ENCODE measurements at places on chromosomes 16 and 17.

DNA sequence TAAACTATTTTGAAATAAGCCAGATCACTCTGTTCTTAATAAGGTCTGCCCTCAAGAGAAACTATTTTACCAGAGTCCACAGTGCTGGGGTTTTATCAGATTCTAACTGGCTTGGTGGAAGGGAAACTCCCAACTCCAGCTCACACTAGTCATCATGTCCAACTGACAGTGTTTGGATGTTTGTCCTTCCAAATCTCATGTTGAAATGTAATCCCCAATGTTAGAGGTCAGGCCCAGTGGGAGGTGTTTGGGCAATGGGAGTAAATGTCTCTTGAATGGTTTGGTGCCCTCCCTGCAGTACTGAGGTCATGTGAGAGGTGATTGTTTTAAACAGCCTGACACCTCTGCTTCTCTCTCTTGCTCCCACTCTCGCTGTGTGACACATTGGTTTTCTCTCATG lies 1301.0 kb upstream of the CDH8 start:
- no peak for DNase-seq

GRCh38 chr17:76304226-76305134 lies 3.6 kb downstream of the QRICH2 start:
- no peak for DNase-seq

- DNase-seq: no peak
Observed at GRCh38 chr17:7922269-7922844, 6.3 kb upstream of the RNF227 start.

GRCh38 chr16:30769379-30770089 lies 7.4 kb downstream of the RNF40 start:
- no peak for DNase-seq

GRCh38 chr17:50598487-50598886 lies 36.2 kb upstream of the ABCC3 start:
- no peak for DNase-seq

DNA sequence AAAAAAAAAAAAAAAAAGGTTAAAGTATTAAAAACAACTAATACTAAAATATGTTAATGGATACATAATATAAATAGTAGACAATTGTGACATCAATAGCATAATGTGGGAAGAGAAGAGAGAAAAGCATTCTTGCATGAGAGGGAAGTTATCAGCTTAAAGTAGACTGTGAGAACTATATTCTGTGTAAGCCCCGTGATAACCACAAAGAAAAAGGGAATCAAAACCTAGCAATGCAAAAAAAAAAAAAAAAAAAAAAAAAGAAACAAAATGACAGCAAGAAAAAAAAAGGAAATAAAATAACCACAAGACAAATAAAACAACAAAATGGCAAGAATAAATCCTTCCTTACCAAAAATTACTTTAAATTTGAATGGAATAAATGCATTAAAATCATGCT lies 39.8 kb upstream of the MYLK3 start:
- no peak for DNase-seq

DNA sequence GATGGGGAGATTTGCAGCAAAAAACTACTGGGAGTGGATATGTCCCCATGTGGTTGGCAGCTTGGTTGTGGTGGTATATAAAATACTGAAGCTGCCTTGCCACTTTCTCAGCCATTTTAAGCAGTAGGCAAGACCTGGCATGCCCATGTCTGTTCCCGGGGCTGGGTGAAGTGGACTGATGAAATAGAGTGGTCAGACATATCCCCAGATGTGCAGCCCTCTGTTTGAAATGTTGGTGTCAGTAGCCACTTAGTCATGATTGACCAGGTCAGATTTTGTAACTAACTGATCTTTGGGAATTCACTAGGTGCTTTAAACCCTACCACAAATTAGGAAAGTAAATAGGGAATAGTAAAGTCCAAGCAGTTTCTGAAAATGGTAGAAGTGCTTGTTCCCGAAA lies 151.6 kb downstream of the PHKB start:
- DNase-seq: no peak

DNA sequence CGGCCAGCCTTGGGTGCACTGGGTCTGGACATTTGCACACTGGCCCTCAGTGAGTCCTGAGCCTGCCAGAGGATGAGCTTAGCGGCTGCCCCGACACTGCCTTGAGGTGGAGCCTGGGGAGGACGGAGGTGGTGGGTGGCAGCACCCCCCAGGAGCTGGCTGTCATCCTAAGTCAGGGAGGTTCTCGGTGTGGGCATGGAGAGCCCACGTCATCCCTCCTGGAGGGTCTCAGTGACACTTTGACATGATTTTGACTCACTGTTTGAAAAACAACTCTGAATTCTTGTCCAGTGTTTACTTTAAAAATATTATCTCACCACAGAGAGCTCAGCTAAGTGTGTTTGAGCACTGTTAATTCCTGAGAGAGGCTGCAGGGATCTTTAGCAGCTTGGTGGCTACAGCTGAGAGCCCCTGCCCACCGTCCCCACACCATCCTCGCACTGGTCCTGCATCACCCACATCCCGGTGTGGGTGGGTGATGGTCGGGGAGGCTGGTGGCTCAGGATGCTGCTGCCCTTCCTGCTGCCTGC lies 63.1 kb downstream of the BANP start:
- no peak for DNase-seq

GRCh38 chr16:57430955-57431354 lies 16.2 kb downstream of the CIAPIN1 start:
- DNase-seq: no peak

DNA sequence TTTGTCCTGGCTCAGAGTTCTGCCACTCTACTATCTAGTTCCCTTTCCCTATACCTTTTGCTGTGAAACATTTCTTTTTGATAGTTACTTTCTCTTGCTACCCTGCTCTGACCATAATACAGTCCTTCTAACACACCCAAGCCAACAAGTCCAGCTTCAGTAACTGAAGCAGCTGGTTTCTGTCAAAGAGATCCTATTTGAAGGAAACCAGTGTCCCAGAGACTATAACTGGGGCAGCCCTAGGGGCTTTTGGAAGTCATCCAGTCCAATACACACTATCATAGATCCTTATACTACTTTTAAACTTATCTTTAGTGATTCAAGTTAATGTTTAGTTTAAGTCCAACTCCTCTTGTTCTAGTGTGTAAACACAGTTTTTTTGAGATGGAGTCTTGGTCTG lies 17.3 kb upstream of the DHRS13 start:
- no peak for DNase-seq

- no peak for DNase-seq
Observed at GRCh38 chr17:386141-386876, 33.7 kb upstream of the RPH3AL start.

GRCh38 chr16:2470603-2471015 lies 488 bp upstream of the NTN3 start:
- no peak for DNase-seq

- no peak for DNase-seq
Observed at GRCh38 chr17:40672654-40673053, 7.7 kb upstream of the KRT222 start.

DNA sequence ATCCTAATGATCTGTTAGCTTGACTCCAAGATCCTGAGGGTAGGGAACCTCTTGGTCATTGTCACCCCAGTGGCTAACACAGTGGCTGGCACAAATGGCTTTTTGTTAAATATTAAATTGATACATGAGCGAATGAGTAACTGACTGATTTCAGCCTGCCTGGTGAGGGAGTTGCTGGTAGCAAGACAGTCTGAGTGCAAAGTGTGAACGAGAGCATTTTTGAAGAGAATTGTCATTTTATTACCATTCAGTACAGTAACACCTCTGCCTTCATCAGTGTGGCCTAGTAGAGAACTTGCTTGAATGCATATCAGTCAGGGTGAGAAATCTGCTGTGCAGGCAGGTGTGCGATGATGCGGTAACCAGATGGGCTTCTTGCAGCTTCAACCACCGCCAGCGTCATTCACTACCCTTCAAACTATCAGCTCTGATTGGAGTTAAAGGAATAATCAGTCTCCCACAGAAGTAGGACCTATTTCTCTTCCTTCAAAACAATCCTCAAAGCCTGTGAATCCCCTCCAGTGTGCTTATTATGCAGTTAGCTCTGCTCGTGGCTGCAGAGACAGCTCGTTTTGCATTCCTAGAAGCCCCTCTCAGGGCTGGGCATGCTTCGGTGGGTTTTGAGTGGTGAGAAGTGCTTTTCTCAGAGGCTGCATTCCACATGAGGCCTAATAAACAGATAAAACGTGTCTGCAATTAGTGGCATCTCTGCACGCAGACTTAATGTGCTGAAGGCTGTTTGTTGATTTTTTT lies 29.0 kb downstream of the HEXIM2 start:
- no peak for DNase-seq

- DNase-seq: no peak
Observed at GRCh38 chr17:57536789-57537523, 208.1 kb downstream of the CCDC182 start.

- DNase-seq: no peak
Observed at GRCh38 chr17:41844971-41845370, 7.3 kb downstream of the KLHL10 start.

GRCh38 chr16:50878966-50879615 lies 137.2 kb downstream of the CYLD start:
- no peak for DNase-seq

- no peak for DNase-seq
Observed at GRCh38 chr17:12395733-12396354, 269.8 kb upstream of the MYOCD start.

GRCh38 chr17:60327134-60327900 lies 64.6 kb downstream of the USP32 start:
- no peak for DNase-seq

DNA sequence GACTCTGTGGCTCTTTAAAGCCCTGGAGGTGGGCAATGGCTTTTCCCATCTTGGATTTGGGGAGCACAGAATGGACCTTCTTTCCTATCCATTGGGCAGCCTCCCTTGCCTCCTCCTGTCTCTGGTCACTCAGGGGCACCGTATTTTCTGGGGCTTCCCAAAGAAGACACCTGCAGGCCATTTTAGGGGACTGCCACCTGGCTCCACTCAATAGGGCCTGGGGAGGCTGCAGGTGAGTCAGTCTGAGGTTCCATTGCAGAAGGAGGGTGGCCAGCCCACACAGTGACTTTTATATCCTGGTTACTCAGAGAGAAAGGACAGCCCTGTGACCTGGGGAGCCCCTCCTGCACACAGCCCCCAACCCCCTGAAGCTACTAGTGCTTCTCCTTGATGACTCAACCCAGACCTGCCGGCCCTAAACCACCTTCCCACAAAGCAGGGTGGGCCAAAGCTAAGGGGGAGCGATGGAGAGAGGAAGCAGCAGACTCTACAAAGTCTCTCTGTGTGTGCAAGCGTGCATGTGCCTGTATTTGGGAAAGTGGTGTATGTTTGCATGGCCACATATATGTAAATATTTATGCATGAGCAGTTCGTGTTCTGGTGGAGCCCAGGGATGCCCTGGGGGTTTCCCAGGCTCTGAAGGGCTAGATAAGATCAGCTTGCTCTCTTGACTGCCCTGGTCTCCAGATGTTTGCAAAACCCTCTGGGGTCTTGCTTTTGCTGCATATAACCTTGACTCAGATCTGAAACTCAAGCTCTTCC lies 5.0 kb downstream of the CX3CL1 start:
- DNase-seq: no peak

DNA sequence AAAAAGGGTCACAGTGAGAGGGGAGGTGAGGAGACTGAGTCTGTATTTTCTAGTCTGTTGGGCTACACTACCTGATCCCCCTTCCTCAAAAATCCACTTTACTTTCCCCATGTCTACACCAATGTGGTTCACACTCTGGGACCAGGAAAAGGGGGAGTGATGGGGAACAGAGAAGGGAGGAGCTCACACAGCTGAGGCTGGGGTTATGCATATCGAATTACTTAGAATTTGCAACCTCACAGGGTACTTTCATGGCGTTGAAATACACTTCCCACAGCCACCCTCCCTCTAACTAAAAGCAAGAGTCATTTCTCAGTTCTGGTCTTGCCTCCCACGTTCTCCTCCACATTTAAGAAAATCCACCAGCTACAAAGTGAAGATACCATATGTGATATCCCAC lies 14.1 kb downstream of the MAPT start:
- DNase-seq: no peak

- DNase-seq: no peak
Observed at GRCh38 chr16:21584817-21585216, 14.6 kb upstream of the METTL9 start.

GRCh38 chr16:35744726-35745125 lies 2285.3 kb downstream of the TP53TG3F start:
- DNase-seq: no peak

DNA sequence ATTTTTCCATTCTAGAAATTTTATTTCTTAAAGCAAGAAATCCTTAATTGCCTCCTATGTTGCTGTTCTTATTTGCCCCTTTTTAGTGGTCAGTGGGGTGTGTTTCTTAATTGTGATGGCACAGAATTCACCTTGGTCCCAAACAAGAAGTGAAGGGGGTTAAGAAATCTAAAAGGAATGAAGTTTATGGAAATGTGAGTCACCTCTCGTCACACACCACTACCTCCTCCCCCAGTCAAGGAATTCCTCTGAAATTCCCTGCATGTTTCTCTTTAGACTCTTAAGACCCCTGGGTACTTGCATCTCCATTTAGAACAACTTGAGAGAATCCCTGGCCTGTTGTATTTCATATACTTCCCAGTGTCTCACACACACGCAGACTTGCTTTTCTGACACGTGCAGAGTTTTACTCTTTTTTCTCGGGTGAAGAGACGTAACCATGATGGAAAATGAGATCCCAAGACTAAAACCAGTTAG lies 247.4 kb downstream of the PRKCA start:
- DNase-seq: no peak

DNA sequence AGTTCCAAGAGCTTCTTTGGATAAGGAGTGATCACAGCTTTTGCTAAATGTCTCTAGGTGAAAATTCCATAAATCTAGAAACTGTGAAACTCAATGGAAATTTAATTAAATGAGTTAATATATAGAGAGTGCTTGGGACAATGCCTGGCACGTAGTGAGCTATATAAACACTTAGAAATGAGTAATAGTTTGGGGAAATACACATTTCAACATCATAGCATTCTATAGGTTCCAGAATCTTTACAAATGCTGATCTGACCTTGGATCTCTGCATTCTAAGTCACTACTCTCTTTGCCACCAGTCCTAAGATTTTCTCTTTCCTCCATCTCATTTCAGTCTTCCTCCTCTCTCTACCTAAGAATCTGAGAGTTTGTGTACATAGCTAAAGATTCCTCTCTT lies 175.6 kb downstream of the SOX9 start:
- DNase-seq: no peak

DNA sequence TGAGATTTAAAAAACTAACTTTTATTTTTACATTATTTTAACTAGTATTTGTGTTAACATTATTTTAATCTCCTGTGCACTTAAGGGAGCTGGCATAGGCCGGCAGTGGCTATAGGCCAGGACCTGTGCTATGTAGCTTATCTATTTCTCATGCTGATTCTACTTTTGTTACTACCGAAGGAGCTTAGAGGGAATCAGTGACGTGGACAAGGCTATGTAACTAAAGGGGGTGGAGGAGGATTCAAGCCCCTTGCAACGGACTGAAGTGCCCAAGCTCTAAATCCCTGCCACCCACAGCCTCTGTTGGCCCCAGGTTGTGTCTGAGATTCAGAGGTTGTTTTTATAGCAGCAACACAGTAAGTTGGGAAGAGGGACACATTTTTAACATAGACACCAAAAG lies 356.4 kb downstream of the WWOX start:
- DNase-seq: no peak

GRCh38 chr17:78610951-78611511 lies 33.8 kb upstream of the DNAH17 start:
- no peak for DNase-seq

- DNase-seq: no peak
Observed at GRCh38 chr17:81456798-81457197, 55.8 kb downstream of the ACTG1 start.

All from urinary bladder (tissue), 4 donors.